ENCODE measurements at places on chromosomes 3 and 15. TPM values are rescaled to one million over a fixed set of nuclear protein-coding genes. Genes with fewer than 3 reads are reported as not detected.

Gene HGD
- total RNA-seq, result 0.49 TPM

Gene GOLGA8S
- 0.49 TPM for total RNA-seq

Gene MST1R
- total RNA-seq, result 1.2 TPM

Gene SCN11A
- 0.05 TPM for total RNA-seq

Gene CCDC39
- not detected for total RNA-seq

Gene MEF2A
- 20.4 TPM for total RNA-seq

Gene SEC22A
- total RNA-seq, result 14.5 TPM

Gene RNF13
- 29.6 TPM for total RNA-seq

DNA sequence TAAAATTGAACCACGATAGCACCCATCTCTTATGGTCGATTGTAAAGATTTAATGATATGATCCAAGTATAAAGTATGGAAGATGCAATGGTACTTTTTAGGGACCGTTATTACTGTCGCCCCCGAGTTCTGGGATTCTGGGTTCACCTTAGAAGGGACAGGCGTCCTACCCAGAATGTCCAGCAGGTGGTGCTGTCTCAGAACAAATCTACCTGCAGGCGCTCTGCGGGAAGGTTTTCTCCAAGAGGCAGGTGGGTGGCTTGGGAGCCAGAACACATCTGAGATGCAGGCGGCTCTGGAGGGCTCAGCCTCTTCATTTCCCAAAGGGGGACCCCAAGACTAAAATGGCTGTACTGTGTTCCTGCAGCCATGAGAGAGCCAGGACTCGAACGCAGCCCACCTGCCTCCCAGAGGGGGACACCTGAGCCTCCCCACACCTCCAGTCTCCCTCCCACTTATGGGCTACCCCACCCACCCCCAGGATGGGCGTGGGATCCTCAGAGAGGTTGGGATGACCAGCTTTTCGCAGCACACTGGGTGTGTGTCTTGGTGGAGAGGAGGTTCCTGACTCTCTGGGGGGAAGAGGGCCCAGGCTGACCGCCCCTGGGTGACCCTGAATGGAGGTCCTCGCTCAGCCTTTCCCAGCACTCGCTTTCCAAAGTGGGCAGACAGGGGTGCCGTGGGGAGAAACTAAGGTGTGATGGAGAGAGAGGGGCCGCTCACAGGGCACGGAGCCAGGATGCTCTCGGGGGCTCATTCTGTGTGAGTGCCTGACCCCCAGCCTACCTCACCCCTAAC lies 28.1 kb upstream of the CORO2B start:
- peak; percentile 82 for DNase-seq

- no peak for DNase-seq
Measured at GRCh38 chr3:40292637-40293349, 16.7 kb upstream of the EIF1B start.

DNA sequence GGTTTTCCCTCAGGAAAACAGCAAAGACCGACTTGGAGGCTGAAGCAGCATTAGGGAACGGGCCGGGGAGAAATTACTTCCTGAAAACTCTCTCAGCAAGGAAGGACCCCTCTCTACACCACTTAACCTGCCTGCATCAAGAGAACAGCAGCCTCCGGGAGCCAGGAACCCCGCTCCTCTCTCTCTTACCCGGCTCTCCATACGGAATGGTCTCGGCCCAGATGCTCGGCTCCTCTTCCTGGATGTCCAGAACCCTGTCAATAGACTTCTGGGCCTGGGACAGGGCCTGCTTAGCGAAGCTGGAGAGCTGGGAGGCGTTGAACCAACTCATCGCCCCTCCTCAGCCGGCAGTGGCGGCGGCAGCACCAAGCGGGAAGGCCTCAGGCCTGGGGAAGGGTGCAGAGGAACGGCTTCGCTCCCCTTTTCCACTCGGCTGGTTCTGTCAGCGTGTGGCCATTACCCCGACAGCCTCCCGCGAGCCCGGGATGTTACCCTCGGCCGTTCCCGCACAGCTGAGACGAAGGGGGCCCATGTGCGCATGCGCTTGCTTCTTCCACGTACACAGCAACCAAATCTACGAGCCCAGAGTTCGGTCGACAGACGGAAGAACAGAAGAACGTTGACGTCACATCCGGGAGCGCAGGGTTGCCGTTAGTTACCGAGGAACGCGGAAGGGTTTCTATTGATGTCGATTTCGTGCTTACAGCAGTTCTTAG lies at the start of gene TMF1:
Gene TMF1, minus strand, starts transcription at position 578 of the 716 bp plus-strand sequence. Its CDS starts 247 bp downstream, at position 331.
- DNase-seq, result peak; percentile 99

- no peak for DNase-seq
Measured at GRCh38 chr15:48547286-48547685, 98.2 kb downstream of the FBN1 start.

GRCh38 chr3:15221574-15222217 lies 15.7 kb downstream of the CAPN7 start:
- no peak for DNase-seq

GRCh38 chr3:95994338-95994737 lies 820.1 kb upstream of the EPHA6 start:
- DNase-seq, result no peak

DNA sequence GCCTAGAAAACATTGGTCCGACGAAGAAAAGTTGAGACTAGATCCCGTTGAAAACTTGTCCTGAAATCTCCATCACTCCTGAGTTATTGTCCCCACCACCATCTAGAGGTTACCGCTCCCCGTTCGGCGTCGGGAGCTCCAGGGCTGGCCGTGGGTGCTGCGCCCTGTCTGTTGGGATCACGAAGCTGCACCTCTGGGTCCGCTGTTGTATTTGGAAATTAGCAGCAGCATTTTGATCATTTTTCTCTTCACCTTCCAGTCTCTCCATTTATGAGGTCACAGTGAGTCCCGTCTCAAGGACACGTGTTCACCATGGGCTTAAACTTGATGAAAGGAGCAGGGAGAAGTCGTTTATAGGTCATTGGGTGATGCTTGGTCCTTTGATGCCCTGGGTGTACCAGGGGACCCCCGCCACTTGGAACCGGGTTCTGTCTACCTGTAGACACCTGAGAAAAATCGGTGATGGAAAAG lies 565 bp downstream of the MANF start:
- DNase-seq, result no peak

DNA sequence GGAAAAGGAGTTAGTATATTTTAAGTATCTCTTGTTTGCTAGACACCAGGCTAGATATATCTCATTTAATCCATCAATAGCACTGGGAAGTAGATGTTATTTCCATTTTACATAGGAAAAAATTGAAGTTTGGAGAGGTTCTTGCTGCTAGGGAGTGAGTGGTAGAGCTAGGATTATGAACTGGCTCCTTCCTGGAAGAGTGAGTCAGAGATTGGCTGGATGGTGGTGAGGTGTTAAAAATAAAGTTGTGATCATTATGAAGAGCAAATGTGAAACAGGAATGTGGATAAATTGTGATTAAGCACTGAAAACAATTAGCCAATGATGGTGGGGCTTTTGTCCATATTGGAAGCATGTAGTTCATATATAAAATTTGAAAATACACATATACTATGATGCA lies 234.2 kb downstream of the WNT5A start:
- no peak for DNase-seq

- DNase-seq, result no peak
Measured at GRCh38 chr3:157533298-157534070, 30.3 kb upstream of the VEPH1 start.

DNA sequence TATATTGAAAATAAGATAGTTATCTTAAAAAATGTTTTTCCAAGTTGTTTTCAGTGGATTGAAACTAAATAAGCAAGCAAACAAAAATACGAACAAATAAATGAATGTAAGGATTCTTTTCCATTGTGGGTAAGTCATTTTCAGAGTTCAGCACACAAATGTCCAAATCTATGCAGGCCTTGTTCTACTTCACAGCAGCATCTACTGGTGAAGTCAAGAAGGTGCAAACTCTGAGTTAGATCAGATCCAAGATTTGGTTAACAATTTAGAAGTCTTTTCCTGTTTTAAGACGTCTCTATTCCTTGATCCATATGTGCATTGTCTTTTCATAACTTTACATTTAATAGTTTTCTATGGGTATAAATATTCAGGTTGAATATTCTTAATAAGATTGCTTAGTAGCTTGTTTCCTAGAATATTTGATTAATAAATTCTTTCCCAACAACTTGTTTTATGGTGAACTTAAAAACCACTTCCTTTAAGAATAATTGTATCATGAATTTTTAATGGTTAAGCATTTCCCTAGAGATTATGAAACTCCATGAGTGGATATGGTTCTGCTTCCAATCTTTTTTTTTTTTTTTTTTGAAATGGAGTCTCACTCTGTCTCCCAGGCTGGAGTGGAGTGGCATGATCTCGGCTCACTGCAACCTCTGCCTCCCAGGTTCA lies 10.5 kb downstream of the PTX3 start:
- DNase-seq, result no peak

DNA sequence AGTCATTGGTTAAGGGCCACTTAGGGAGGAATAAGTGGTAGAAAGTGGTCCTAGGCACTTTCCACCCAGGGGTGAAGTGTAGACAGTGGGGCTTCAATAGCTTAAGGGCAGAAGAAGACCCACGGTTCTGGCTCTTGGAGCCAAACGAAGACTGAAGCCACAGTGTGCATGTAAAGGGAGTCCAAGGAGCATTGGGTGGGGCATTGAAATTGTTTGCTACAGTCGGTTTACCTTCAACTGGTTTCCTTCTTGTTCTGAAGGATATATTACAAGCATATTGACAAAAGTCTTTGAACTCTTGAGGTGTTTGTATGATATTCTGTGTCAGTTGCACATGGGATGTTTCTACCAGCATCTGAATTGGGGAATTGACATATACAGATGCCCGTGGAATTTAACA lies 166.5 kb upstream of the CTDSPL start:
- DNase-seq, result no peak

DNA sequence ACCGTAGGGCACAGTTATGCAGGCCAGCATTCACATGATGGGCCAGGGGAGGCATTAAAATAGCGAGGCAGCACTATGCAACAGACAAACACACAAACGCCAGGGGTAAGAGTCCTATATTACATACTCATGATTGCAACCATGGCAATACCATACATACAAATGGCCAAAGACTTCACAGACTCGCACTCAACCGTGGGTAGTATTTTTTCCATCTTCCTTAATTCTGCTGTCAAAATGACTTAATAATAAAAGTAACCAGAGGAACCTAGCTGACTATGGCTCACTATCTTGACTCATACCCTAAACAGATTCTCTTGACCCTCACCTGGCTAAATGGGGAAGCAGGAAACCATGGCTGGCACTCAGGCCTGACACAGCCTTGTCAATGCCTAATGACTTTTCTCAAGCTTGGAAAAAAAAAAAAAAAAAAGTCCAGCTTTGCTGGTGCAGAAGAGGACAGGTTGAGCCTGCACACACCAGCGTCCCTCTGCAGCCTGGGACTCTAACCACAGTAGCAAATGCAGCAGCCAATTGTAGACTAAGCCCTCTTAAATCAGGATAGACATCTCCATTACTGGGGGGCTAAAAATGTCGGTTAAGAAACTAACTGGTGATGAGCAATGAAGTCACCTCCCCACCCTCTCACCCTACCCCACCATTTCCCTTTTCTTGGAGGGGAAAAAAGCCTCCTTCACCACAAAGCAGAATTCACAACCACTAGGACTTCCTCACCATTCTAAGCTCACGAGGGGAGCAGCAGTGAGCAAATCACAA lies 23.1 kb downstream of the CCDC12 start:
- peak; percentile 55 for DNase-seq

DNA sequence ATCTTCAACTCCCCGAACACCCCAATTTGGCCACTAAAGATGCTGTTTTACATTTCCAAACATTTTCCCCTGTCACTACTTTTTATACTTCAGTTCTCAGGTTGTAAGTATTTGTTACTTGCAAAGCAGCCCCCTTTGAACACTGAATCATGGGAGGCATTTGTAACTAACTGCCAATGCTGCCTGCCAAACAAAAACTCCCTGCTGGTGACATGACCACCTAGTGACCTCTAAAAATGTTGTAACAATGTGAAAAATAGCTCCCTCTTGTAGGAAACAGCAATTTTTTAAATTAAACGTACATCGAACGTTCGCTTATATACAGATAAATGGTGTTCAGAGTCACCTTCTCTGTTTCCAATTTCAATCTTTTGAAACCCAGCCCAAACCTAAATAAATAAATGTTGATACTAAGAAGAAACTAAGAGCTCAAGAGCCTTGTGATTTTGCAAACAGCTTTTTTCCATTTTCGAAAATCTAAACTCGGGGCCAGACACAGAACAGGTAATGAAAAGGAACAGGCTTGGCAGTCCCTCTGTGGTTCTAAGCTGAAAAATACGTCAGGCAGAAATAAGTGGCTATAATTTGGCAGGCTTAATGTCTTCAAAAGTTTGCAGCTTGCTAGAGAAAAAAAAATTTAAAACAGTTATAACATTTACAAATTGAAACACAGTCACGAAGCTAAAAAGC lies 268.6 kb upstream of the WNT5A start:
- DNase-seq, result no peak

DNA sequence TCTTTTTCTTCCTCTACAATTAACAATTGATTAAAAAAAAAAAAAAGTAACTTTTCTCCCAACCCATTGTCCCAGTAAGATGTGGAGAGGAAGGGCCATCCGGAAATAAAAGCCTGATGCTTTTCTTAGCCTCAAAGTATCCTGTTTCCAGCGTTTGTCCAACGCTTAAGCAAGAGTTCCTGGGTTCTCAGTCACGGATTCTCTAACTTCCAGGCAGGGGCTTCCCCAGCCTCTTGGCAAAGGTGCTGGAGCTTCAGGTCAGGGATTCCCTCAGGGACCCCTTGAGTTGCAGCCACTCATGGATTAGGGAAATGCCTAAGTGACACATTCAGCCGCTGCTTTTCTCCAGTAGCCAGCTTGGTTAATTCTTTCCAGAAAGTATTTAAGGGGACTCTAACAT lies 22.3 kb upstream of the C2CD4B start:
- DNase-seq, result no peak

GRCh38 chr3:1787094-1787493 lies 311.6 kb upstream of the CNTN4 start:
- no peak for DNase-seq

DNA sequence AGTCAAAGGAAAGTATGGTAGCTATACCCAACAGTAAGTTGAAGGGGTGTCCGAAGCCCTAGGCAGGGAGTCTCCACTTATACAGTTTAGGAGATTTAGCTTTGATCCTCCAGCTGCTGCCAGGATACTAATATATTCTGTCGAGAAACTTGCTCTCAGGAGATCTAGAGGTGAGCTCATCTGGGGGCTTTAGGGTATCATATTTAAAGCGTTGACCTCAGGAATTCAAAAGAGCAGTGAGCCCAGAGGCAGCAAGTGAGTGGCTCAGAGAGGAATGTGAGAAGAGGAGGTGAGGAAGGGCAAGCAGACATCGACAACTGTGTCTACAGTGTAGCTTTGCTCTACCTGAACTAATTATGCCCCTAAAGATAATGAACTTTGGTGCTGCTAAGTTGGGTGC lies 245.1 kb upstream of the LRTM1 start:
- no peak for DNase-seq

GRCh38 chr15:90264671-90265070 lies 801 bp upstream of the NGRN start:
- peak; percentile 68 for DNase-seq

GRCh38 chr15:65918357-65918920 lies 49.1 kb downstream of the RAB11A start:
- DNase-seq, result no peak

Data from activated CD8-positive, alpha-beta memory T cell treated with anti-CD3 and anti-CD28 coated beads, Interleukin-2, amount 10 ng/mL, durations not matched to agents 7 days and 5 days (primary cell).